Skin of body (tissue), 3 donors: ENCODE measurements at places on chromosomes 11 and 22. TPM values are rescaled to one million over a fixed set of nuclear protein-coding genes. Genes with fewer than 3 reads are reported as not detected.

DNA sequence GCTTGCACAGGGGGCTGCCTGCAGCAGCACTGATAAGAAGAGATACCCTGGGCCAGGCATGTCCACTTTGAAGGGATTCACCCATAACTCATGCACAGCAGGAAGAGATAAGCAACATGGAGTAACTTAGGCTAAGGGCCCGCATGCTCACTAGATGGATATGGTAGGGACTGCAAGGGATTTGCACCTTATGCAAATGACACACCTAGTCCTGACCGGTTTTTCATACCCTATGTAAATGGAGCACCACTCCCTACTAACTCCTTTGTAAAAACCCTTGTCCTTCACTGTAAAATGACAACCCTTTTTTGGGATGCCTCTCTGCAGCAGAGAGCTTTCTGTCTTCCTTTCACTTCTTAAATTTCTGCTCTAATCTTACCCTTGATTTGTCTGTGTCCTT lies 658.9 kb upstream of the CCDC179 start:
- no peak for DNase-seq

The RIMBP3C gene
- total RNA-seq: not detected

The FBLN1 gene
- 117 TPM for total RNA-seq

The MS4A14 gene
- 0.20 TPM for total RNA-seq

The SPDYC gene
- total RNA-seq: not detected

The OR5P2 gene
- not detected for total RNA-seq

DNA sequence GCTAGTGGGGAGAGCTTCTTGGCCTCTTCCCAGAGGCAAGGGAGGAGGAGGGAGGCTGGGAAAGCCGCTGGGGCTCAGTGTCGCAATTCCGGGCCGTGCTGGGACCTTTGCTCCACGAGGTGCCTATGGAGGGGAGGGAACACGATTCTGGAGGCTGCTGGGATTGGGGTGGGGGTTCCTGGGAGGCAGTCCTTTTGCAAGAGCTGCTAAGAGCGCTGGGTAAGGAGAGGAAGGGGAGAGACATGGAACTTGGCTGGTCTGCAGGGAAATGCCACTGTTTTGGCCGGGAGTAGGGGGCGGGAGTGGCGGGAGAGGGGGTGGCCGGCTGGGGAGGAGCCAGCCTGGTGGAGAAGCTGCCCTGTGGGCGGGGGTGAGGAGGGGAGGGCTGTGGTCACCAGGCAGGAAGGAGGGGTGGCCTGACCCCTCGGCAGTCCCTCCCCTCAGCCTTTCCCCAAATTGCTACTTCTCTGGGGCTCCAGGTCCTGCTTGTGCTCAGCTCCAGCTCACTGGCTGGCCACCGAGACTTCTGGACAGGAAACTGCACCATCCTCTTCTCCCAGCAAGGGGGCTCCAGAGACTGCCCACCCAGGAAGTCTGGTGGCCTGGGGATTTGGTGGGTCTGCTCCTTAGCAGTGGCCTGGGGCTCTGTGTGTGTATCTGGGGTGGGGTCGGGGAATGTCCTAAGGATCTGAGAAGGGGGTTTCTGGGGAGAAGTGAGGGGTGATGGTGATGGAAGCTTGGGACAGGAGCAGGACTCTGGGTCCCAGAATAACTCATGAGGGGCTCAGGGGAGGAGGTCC lies at the start of gene NR1H3:
TSS of gene NR1H3 (plus strand) at position 480 of the 800 bp plus-strand sequence. CDS start 1,221 bp downstream, outside the sequence.
- peak; percentile 59 for DNase-seq

The MS4A4A gene
- total RNA-seq: 13.8 TPM

- no peak for DNase-seq
Measured at GRCh38 chr22:31932863-31933262, 11.5 kb upstream of the YWHAH start.

DNA sequence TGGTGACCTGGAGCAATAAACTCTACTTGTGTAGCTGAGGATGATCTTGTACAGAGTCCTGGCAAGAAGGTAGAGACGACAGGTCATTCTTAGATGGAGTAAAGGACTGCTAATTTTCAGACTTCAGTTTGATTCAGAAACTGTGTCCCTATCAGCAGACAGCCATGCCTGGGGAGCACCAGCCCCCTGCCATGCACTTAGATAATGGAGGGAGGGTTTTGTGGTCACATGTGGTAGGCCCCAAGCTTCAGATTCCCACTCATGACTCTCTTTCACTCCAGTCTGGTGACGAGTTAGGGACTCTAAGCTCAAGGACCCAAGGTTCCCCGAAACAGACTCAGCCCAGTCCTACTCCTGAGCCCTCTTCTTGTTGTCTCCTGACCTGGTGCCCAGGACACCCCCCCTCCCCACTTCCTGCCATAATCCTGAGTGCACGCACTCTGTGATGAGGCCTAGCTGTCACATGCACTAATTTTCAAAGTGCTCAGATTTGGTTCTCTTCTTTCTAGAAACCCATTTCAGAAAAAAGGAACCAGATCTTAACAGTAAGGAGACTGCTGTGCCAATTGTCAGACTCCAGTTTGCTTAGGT lies 10.2 kb upstream of the AMPD3 start:
- DNase-seq: no peak

DNA sequence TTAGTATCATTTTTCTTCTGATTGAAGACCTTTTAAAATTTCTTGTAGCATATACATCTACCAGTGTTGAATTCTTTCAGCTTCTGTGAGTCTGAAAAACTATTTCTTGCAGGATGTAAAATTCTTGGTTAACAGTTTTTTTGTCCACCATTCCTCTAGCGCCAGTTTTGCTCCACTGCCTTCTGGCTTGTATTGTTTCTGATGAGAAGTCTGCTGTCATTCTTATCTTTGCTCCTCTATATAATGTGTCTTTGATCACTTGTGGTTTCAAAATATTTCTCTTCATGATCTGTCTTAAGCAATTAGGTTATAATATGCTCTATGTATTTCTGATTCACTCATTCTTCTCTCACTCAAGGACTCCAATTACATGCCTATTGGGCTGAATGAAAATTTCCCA lies 152.3 kb downstream of the INSC start:
- DNase-seq: no peak

GRCh38 chr11:29272019-29272654 lies 744.7 kb downstream of the KCNA4 start:
- DNase-seq: no peak

The UBQLNL gene
- 0.49 TPM for total RNA-seq

DNA sequence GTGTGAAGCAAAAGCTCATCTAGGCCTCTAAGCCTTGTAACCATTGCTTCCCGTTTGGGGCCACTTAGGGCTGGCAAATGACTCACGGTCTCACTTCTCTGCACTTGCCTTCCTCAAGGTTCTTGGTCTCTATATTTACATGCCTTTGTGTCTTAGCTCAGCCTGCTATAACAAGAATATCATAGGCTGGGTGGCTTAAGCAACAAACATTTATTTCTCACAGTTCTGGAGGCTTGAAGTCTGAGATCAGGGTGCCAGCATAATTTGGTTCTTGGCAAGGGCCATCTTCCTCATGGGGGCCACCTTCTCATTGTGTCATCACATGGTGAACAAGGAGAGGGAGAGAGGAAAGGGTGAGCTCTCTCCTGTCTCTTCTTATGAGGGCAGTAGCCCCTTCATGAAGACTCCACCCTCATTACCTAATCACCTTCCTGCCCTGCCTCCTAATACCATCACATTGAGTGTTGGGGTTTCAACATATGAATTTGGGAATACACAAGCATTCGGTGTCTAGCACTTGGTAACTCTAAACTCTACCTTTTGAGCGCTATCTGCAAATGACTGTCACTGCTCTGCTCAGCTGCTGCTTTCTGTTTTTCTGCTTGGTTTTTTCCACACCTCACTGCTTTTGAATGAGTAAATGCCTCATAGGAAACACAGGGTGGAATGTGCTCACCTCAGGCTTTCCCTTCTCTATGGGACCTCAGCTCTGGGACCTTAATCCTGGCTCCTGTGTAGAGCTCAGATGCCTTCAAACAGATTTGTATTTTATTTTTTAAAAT lies 16.2 kb upstream of the ME3 start:
- no peak for DNase-seq

DNA sequence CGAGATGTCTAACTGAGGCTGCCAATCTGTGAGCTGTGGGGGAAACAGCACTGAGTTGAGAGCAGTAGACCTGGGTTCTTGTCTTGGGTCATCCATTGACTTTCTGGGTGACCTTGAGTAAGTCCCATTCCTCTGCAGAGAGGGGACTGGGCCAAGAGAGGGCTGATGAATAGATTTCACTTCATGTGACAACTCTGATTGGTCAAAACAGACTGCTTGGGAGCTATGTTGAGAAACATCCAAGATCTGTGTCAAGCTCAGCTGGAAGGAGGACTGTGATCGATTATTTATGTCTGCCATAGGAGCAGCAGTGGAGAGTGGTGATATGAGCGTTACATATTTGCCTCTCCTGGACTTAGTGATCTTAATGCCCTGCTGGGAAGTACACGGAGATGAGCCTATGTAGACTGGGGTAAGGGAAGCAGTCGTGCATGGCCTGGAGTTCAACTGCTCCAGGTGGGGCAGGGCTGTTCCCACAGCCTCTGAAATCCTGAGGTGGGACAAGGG lies 47.7 kb downstream of the OTOG start:
- no peak for DNase-seq

DNA sequence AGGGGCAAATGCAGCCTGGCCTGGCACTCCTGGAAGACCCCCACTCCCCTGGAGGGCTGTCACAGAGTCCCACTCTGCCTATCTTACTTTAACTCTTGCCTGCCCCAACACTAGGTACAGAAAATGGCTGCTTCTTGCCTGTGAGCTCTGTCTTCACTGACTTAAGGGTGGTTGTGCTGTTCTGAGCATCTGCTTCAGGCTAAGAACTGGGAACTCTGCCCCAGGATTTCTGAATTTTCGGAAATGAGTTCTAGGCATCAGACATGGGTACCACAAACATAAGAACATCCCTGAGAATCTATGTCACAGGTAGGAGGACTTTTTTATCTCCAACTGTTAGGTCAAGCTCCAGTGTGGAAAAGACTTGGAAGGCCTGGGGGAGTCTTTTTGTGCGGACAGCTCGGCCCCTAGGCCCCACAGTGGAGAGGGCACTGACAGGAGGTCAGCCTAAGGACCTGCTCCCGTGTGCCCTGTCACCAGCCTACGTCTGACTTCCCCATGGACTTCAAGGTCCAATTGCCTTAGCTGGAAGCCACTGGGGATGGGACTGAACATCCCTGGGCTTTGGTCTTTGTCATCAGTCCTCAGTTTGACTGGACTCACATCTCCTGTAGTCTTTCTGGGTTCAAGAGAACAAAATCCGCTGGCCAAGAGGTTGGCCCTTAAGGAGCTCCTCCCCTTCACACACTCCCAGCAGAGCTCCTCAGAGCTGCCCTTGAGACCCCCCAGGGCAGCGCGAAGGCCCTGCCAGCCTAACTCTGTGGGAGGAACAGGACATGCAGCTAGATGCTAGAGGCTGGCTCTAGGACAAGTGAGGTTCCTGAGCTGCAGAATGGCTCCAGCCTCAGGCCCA lies 31.9 kb downstream of the PPP2R1B start:
- no peak for DNase-seq

The SCN3B gene
- total RNA-seq: 3.6 TPM

DNA sequence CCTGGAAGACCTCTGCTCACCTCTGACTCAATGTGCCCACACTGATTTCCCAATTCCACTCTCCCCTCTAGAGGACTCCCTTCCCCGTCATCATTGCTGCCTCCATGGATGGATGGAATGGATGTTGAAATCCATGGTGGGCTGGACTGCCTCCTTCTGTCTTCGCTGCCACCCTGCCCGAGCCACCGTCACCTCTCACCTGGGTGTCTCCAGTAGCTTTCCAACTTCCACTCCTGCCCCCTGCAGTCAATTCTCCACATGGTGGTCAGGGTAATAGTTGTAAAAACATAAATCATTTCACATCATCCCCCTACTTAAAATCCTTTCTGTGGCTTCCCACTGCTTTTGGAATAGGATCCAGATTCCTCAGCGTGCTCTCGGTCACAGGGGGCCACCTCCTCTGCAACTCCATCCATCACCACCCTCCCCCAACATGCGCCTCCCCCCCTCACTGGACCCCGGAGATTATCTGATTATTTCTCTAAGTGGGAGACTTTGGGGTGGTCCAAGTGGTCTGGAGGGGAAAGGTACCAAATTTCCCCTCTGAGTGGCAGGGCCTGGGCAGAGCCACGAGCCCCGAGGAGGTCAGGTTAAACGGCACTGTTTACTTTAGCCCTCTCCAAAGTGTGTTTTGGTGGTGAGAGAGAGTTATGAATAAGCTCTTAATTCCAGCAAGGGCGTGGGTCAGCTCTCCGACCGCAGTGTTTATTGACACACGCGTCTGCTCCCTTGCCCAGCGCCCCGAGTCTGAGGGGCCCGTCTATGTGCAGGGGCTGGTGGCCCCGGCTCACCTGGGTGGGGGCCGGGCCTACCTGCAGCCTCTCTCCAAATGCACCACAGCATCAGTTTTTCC lies 313.7 kb downstream of the MN1 start:
- DNase-seq: no peak

The TMEM135 gene
- 43.9 TPM for total RNA-seq

GRCh38 chr11:134486106-134486505 lies 74.1 kb upstream of the B3GAT1 start:
- DNase-seq: no peak

DNA sequence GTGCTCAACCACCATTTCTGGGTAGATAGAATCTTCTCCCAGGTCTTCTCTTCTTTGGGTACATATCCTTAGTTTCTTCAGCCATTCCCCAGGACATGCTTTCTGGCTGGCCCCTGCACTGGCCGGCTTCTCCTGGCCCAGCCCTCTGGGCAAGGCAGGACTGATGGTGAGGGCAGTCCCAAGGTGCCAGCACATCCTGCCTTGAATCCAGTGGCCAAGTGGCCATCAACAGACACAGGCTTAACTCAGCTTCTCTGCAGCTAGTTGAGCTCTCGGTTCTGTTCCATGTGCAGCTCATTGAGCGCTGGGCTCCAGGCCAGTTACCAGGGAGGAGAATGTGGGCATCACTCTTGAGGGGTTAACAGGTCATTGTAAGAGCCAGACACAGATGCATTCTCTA lies 17.6 kb downstream of the SMIM38 start:
- DNase-seq: no peak

The RIMBP3B gene
- 0.10 TPM for total RNA-seq

DNA sequence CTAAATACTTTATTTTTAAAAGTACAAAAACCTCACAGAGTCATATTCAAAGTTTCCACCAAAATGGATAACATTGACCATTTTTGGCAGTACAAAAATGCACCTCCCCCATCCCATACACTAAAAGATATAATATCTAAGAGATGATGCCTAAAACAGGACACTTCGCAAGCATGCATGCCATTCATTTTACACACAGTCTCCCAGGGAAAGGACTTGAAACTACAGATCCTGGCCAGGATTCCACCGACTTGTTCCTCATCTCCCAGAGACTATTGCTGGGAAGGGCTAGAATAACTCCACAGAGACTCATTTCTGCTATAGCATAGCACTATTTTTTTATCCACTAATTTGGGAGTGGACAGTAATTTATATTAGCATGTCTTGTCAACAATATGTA lies 81.7 kb downstream of the MTNR1B start:
- DNase-seq: no peak

- no peak for DNase-seq
Measured at GRCh38 chr11:130064596-130064995, 5.1 kb upstream of the APLP2 start.

DNA sequence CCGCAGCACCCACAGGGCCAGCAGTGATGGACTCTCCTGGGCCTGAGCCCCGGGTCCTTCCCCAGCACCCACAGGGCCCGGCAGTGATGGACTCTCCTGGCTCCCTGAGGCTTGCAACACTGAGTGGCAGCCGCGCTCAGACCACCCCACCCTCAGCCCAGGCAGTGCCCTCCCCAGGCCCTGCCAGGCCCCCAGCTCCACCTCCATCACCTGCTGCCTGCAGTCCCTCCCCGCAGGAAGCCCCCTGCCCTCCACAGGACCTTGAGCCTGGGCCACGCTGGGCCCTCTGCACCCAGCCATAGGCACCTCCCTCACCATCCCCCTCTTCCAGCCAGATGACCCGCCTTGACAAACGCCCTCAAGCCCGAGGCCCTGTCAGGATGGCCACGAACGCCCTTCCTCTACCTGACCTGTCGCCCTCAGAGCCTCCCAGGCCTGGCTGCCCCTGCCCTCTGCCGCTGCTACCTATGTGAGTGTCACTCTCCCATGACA lies 11.4 kb downstream of the ALG12 start:
- no peak for DNase-seq
